ENCODE measurements at places on chromosomes 12 and 14. TPM values are rescaled to one million over a fixed set of nuclear protein-coding genes. Genes with fewer than 3 reads are reported as not detected.

Gene KLHL28
- 11.2 TPM for total RNA-seq

Gene FOXG1
- not detected for total RNA-seq

DNA sequence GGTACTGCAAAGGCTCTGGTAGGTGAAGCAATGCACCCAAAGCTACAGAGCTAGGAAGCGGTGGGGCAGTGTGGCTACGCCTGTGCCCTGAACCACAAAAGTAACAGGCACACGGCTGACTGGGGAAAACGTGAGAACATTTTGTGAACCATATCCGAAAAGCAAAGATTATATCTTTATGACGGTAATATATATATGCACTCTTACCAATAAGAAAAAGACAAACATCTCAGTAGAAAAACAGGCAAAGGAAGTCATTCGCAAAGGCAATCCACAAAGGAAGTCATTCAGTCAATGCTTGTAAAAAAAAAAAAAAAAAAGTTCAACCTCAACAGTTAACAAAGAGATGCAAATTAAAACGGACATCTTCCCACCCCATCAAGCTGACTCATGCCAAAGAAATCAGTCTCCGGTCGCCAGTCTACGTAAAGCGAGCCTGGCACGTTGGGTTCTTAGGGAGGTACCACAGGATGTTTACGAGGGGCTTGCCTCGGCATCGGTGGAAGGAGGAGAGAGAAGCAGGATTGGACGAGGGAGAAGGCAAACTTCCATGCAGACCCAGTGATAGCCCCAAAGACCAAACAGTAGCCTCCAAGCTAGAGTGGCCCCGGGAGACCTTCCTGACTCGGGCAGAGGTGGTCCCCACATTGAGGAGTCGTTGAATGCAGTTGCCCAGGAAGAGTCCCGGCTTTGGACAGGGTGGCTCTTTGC is 39.4 kb upstream of the PPP2R5C start:
- peaks cover 10% of the 10 kb centered on the region for H3K4me1 ChIP-seq
- H3K27me3 ChIP-seq = no peaks in the 10 kb centered on the region
- peak overlapping the region; percentile 88 for H3K27ac ChIP-seq
- DNase-seq = peak; percentile 81
- peak overlapping the region; percentile 50 for H3K4me3 ChIP-seq

GRCh38 chr12:46109343-46110222 is 119.2 kb upstream of the SCAF11 start:
- no peak for DNase-seq
- H3K27ac ChIP-seq = no peak overlapping the region
- no peaks in the 10 kb centered on the region for H3K36me3 ChIP-seq
- no peaks in the 10 kb centered on the region for H3K27me3 ChIP-seq
- no peak overlapping the region for H3K4me3 ChIP-seq

Gene C1QL4
- total RNA-seq = 0.20 TPM

GRCh38 chr14:87001333-87001732 is 991.6 kb downstream of the GALC start:
- H3K27ac ChIP-seq = no peak overlapping the region
- no peaks in the 10 kb centered on the region for H3K36me3 ChIP-seq
- DNase-seq = no peak

Gene DLK1
- total RNA-seq = not detected

- no peak for DNase-seq
- peaks cover 6% of the 10 kb centered on the region for H3K4me1 ChIP-seq
- H3K36me3 ChIP-seq = no peaks in the 10 kb centered on the region
- H3K27ac ChIP-seq = no peak overlapping the region
- no peak overlapping the region for H3K4me3 ChIP-seq
Measured at GRCh38 chr12:7951671-7952070, 15.7 kb upstream of the SLC2A3 start.

Gene FLVCR2
- 4.2 TPM for total RNA-seq

- no peaks in the 10 kb centered on the region for H3K4me1 ChIP-seq
- H3K36me3 ChIP-seq = peaks cover 5% of the 10 kb centered on the region
- no peak overlapping the region for H3K4me3 ChIP-seq
- no peak for DNase-seq
- no peak overlapping the region for H3K27ac ChIP-seq
Measured at GRCh38 chr12:11765421-11765816, 115.9 kb downstream of the ETV6 start.

DNA sequence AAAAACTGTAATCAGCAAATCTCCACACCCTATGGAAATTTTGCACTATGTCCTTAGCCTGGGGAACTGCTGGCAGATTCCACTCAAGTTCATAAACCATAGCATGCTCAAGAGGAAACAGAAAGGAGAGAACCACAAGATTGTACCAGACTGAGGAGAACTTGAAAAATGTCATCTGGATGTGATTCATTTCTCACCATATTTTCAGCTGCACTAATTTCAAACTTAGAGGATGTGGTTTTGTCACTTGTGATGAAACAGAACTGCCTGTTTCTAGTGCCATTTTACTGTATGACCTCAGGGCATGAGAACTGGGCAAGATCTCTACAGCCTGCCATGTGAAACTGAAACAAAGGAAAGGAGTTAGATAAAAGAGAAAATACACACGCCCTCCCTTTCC is 1493.1 kb upstream of the FLRT2 start:
- H3K4me1 ChIP-seq = peaks cover 14% of the 10 kb centered on the region
- H3K4me3 ChIP-seq = peak overlapping the region; percentile 54
- H3K36me3 ChIP-seq = no peaks in the 10 kb centered on the region
- H3K27ac ChIP-seq = peak overlapping the region; percentile 37

GRCh38 chr12:24229031-24229700 is 279.7 kb upstream of the SOX5 start:
- H3K4me3 ChIP-seq = no peak overlapping the region
- no peak for DNase-seq
- no peak overlapping the region for H3K27ac ChIP-seq
- no peaks in the 10 kb centered on the region for H3K36me3 ChIP-seq

DNA sequence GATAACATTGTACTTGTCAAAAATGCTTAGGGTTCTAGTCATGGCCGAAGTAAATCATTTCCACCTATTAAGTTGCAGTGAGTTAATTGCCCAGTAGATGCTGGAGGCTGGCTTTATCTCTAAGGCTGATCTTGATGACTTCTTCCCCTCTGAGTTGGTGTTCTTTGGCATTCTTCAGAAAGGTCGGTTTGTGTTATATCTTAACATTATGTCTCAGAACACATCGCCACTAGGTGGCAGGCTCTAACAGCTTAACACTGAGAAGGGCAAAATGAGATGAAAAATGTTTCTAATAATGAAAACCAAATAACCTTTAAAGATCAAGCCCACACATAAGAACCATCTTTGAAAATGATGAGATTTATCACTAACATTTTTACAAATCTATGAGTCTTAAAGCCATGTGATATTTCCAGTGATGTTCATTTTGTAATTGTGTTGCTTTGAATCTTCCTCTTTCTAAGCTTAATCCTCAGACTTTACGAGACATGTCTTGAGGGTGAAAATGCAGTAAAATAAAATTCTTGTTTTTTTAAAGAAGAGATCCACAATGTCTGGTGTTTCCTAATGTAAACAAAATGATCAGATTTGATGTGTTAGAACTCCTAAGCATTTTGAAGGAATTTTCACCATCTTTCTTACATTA is 28.6 kb downstream of the SUDS3 start:
- H3K4me3 ChIP-seq = no peak overlapping the region
- peak; percentile 73 for DNase-seq
- no peak overlapping the region for H3K27ac ChIP-seq

GRCh38 chr12:61397668-61398067 is 862.5 kb upstream of the USP15 start:
- no peak overlapping the region for H3K4me3 ChIP-seq
- H3K27me3 ChIP-seq = no peaks in the 10 kb centered on the region
- no peak overlapping the region for H3K27ac ChIP-seq
- H3K36me3 ChIP-seq = no peaks in the 10 kb centered on the region
- peak; percentile 1 for DNase-seq

Gene SVOP
- total RNA-seq = not detected

- peak; percentile 21 for DNase-seq
- H3K27me3 ChIP-seq = no peaks in the 10 kb centered on the region
- no peaks in the 10 kb centered on the region for H3K36me3 ChIP-seq
- H3K4me1 ChIP-seq = no peaks in the 10 kb centered on the region
- no peak overlapping the region for H3K27ac ChIP-seq
Measured at GRCh38 chr14:91636604-91637003, 95.3 kb downstream of the CATSPERB start.

DNA sequence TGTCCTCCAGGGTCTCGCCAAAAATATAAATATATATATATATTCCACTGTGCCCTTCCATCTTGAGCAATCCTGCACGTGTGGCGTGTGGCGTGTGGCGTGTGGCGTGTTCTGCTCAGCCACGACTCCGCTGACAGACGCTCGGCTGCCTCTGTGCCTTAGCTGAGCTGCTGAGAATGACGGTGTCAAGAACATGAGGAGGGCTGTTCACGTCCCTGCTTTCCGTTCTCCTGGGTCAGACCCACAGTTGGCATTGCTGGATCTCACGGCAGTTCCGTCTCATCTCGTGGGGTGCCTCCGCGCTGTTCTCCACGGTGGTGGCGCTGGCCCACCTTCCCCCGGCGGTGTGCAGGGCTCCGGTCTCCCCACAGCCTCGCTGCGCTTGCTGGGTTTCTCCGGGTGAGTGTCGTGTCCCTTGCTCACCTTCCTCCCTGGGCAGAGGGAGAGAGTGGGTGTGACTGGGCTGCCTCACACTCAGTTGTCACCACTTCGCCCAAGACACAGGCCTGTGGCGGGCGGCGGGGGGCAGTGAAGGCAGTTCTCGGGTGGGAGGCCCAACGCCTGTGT is 9.4 kb downstream of the GPR132 start:
- no peak overlapping the region for H3K4me3 ChIP-seq
- no peak for DNase-seq
- no peaks in the 10 kb centered on the region for H3K4me1 ChIP-seq
- H3K27ac ChIP-seq = no peak overlapping the region
- H3K36me3 ChIP-seq = no peaks in the 10 kb centered on the region

All from MCF 10A (cell line).